ENCODE measurements at places on chromosomes 16 and 17.

DNA sequence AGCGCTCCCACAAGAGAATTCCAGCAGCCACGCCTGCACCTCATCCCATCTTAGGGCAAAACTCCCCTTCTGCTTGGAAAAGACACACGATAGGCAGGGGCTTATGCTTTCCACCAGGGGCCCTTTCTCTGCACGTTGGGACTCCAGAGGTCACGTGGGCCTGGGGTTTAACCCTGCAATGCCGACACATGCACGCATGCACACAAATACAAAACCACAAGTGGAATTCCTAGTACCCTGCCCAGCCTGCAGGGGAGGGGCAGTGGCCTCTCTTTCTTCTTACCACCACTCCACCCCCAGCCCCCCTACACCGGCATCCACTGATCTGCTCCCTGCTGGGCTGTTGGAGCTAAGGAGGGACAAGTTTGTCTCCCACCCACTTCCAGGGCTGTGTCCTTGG lies 16.8 kb upstream of the CCDC182 start:
- no peak for DNase-seq

DNA sequence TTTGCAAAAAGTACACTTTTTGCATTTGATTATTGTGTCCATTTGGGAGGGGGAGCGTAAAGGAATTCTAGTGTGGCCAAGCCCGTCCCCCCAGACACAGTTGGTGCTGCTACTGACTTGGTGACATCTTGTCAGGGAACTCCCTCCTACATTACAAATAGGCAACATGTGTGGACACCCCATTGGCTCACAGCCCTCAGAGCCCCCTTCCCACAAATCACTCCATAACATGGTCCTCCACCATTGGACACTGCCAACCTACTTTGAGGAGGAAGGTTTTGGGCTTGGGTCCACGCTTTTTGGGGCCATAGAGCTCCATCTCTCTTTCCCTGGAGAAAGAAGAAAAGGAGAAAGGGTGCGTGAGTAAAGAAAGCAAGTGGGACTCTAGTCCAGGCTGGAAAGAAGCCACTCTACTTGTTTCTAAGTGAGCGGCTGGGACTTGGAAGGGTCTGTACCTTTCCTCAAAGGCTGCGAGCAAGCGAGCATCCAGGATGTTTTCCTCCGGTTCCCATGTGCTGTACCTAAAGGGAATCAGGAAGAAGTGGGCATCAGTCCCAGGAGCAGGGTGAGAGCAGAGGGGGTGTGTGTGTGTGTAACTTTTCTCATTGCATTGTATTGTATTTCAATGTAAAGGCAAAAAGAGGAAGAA lies 958 bp downstream of the CBX8 start:
- DNase-seq: no peak

DNA sequence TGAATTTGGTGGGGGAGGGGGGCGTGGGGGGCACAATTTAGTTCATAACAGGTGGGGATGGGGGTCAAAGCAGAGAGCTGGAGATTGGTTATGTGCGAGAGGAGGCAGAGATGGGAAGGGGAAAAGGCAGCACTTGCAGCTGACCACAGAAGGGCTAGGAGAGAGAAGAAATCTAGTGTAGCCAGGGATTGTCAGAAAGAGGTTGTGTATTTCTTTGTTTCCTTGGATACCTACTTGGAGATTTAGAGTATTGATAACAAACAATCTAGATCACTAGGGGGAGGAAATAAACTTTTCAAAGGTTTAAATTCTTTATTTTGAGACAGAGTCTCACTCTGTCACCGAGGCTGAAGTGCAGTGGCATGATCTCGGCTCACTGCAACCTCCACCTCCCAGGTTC lies 47.1 kb upstream of the YPEL2 start:
- no peak for DNase-seq

- no peak for DNase-seq
Observed at GRCh38 chr16:88202207-88202745, 180.5 kb upstream of the ZNF469 start.

- DNase-seq: no peak
Observed at GRCh38 chr17:1231456-1231855, 38.8 kb upstream of the BHLHA9 start.

GRCh38 chr16:15403392-15403995 lies 7.9 kb downstream of the MPV17L start:
- no peak for DNase-seq

- no peak for DNase-seq
Observed at GRCh38 chr17:78738698-78739097, 43.4 kb downstream of the CYTH1 start.

DNA sequence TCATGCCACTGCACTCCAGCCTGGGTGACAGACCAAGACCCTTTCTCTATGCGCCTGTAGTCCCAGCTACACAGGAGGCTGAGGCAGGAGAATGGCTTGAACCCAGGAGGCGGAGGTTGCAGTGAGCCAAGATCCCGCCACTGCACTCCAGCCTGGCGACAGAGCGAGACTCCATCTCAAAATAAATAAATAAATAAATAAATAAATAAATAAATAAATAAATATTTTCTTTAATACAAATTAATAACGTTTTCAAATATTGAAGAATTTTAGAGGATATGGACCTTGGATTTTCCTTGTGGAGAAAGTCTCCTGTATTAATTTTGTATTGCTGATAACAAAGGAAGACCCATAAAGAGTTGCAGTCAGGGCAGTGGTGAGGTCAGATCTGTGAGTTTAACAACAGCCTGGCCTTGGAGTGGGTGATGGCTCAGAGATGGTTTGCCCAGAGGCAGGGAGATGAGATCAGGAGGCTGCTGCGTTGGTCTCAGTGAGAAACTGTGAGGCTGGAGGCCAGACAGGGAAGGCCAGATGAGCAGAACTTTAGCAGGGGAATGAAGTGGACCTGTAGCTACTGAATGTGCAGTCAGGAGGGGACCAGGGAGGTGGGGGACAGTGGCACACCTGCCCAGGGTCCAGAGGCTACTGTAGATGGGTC lies 4.4 kb upstream of the ASGR1 start:
- no peak for DNase-seq

DNA sequence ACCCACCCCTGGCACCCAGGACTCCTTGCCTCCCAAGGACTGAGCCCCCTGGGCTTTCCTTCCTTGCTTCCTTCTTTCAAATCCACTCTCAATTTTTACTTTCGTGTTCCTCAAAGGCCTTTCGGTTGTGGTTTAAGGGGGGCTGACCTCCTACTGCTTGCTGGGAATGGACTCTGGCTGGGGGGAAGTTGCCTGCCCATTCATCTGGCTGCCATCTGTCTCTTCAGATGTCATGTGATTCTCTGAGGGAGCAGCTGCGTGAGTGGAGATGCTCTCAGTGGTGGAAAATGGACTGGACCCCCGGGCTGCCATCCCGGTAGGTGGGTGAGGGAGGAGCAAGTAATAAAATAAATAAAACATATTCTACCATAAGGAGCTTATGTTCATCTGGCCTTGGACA lies 93.8 kb upstream of the RPRML start:
- no peak for DNase-seq

- no peak for DNase-seq
Observed at GRCh38 chr16:10865991-10866966, 10.7 kb upstream of the CIITA start.

GRCh38 chr16:28895609-28896008 lies 17.3 kb downstream of the ATP2A1 start:
- no peak for DNase-seq

DNA sequence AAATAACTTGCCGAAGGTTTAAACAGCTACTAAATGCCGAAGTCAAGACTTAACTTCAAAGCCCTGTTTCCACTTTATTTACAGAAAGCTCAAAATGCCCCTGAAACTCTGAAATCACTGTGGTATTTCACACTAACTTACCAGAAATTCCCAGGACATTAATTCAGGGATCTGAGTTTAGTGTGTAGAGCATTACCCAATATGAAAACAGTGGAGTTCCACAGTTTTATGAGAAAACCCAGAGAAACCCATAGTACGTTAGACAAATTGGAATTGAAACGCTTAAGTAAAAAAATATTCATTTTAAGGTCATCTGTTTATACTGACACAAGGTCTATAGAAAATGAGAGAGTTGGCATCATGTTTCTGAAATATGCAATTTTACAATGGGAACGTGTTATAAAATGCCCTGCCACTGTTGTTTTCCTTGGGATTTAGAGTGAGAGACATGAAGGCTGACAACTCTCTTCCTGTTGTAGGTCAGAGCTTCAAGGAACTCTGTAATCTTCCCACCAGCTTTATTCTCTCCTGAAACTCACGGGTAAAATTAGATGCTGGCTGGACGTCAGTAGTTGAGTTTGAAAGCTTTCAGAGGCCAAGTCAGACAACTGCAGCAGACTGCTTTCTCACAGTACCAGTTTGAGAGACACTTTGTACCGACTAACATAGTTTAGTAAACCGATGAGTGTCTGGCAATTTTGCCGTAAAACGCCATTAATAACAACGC lies 139.4 kb upstream of the TBX2 start:
- no peak for DNase-seq

DNA sequence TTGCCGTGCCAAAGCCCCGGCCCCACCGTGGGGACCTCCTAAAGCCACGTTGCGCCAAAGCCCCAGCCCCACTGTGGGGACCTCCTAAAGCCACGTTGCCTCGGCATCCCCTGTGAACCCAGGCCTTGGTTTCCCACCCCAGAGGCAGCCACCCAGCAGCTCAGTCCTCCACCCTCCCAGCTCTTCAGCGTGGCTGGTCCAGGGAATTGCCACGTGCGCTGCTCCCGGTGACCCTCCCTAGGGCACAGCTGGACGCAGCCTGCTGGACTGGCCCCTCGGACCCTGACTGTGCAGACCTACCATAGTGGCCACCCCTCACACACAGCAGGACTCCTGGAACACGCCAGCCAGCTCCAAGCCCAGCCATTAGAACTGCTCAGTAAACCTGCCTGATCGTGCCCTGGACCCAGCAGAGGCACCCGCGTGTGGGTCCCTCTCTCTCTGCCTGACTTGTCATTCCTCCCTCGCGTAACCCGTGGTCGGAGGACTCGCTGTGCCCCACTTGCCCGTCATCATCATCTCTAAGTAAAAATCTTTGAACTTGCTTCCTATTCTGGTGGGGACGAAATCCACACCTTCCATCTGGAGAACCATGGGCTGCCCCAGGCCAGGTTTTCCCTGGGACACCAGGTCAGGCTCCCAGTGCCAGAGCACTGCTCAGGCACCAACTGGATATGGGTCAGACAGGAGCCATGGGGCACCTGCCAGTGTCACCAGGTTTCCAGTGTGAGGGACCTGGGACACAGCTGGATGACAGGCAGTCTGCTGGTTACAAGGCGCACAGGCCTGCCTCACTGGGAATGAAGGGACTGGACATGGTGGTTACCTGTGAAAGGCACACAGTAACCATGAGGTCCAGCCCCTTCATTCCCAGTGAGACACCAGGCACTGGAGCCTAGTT lies 5.6 kb downstream of the CIAO3 start:
- no peak for DNase-seq

- no peak for DNase-seq
Observed at GRCh38 chr17:263773-264172, 82.3 kb upstream of the DOC2B start.

DNA sequence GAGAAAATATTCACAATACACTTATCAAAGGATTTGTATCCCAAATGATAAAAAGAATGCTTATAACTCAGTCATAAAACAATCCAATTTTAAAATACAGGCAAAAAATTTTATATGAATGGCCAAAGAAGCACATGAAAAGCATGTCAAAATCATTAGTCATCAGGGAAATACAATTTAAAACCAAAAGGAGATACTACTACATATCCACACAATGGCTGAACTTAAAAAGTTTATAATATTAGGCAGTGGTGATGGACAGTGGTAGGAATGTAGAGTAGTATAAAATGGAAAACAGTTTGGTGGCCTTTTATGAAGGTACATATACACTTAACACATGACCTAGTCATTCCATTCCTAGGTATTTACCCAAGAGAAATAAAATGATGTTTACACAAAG lies 12.2 kb downstream of the CMC2 start:
- no peak for DNase-seq

DNA sequence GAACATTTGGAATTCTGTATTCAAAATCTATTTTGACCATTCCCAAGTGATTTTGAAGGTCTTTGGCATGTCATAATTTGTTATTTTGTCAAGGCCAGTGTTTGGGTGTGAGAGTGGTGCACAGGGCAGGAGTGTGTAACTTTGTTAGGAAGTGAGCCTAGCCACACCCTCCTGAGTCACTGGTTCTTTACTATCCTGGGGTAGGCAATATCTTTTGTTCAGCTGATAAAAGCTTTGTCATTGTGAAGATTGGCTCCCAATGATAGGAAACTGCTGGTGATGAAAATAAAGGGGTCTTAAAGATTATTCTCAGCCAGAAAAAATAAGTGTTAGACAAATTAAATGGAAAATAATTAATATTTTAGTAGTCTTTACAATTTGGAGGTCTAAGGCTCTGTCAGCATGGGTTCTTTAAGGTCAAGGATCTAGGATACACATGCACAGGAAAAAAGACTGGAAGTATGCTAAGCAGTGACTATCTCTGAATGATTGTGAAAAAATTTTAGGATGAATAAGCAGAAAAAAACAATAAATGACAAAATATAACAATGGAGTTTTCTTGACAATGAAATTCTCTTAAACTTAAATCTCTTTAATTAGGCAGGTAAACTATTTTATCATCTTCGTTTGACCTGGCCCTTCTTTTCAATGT lies 5.1 kb downstream of the UBN1 start:
- DNase-seq: no peak

GRCh38 chr16:80948886-80949493 lies 57.7 kb downstream of the CMC2 start:
- DNase-seq: no peak

- no peak for DNase-seq
Observed at GRCh38 chr17:29359777-29360176, 30.4 kb upstream of the TAOK1 start.

DNA sequence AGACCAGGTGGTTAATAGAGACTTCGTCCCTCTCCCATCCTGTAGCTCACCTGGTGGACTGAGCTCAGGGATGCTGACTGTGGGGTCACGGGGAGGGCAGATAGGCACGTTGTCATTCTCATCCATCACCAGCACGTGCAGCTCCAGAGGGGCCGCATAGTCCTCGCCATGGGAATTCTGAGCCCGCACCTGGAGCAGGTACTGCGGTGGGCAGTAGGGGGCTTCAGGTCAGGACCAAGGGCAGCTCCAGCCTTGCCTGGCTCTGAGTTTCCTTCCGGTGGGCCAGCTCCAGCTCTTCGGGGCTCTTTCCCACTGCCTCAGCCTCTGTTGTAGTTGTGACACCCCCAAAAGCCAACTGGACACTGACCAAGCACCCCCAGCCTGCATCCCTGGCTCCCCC lies 5.6 kb downstream of the CDH16 start:
- peak; percentile 38 for DNase-seq

GRCh38 chr17:32350666-32351418 lies 885 bp downstream of the ZNF207 start:
- no peak for DNase-seq

DNA sequence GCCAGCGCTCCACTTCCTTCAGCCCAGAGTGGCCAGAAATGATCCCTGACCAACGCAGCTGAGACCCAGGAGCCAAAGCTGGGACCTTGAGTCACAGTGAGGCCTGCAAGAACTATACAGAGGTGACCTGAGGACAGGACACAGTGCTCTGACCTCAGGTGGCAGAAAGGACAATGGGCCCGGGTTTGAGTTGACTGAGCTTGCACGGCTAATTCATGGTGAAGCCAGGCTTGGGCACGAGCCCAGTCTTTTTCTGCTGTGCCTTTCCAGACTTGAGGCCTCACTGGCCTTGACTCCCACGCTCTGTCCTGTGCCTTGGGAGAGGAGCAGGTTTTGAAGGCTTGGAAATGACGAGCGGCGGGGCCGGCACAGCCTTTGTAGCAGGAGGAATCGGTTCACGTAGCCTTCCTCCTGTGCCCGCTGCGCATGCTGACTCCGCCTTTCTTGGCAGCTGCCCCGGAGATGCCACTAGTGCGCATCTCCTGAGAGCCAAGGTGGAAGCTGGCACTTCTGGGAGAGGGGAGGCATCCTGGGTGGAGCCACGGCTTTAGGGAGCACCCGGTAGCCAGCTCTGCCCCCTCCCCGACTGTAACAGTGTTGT lies 34.9 kb downstream of the NDEL1 start:
- DNase-seq: no peak
